ENCODE measurements at places on chromosomes 5 and 9. TPM values are rescaled to one million over a fixed set of nuclear protein-coding genes. Genes with fewer than 3 reads are reported as not detected.

- peak; percentile 12 for DNase-seq
Measured at GRCh38 chr9:76996700-76997099, 22.8 kb upstream of the FOXB2 start.

DNA sequence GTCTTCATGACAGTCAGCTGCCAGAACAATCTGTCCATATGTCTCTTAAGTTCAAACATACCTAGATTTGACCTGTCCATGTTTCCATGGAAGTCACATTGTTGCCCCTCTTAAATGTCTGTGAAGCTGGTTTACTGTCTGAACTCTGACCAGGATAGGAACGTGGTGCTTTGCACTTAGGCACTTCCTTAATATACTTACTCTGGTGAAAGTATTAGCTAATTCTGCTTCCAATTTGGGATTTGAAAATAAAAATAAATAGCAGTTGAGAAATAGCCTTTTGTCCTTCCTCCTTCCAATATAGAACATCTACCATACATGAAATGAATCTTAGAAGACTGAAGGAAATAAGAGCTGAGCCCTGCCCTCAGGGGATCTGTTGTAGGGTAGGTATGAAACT, 524.5 kb upstream of the CLINT1 start:
- no peak for DNase-seq

- DNase-seq = no peak
Measured at GRCh38 chr9:114132550-114132918, 22.8 kb upstream of the COL27A1 start.

Gene TAF11L10
- total RNA-seq = not detected

- DNase-seq = no peak
Measured at GRCh38 chr5:53991942-53992341, 318.4 kb downstream of the ARL15 start.

DNA sequence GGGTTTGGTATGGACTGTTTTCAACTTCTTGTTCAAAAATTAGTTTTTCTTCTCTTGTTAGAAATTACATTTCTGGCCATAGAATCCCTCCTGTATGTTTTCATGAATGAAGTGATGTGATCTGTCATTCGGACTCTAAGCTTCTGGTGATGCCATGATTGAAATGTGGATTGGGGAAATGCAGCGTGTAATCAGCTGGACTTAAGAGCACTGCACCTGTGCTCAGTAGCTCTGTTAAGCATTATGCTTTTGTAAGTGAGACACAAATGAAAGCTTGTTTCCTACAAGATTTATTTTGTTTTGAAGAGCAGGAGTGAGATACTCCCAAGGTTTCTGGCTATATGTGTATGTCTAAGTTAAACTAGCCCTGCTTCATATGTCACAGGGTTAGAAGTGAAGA, 24.0 kb upstream of the FAM120AOS start:
- DNase-seq = no peak

GRCh38 chr5:88183255-88183654, 85.4 kb downstream of the TMEM161B start:
- DNase-seq = no peak

Gene TUSC1
- 5.1 TPM for total RNA-seq

- DNase-seq = no peak
Measured at GRCh38 chr9:120889606-120890271, 12.8 kb upstream of the PHF19 start.

Gene LHX2
- total RNA-seq = not detected

DNA sequence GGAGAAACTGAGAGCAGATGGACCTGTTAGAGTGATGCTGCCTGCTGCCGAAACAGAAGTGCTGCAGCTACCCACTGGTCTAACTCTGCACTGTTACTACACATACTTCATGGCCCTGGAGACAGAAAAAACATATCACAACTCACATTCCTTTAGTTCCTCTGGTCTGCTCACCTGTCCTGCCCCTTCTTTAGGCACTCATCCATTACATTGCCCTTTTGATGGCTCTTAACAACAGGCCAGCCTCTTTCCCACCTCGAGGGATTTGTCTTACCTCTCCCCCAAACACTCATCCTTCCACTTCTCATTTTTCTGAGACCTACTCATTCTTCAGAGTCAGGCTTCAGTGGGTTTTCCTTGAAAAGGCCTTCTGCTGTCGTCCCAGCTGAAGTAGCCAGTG, 49.2 kb downstream of the KCTD16 start:
- DNase-seq = no peak

Gene TEX48
- not detected for total RNA-seq

DNA sequence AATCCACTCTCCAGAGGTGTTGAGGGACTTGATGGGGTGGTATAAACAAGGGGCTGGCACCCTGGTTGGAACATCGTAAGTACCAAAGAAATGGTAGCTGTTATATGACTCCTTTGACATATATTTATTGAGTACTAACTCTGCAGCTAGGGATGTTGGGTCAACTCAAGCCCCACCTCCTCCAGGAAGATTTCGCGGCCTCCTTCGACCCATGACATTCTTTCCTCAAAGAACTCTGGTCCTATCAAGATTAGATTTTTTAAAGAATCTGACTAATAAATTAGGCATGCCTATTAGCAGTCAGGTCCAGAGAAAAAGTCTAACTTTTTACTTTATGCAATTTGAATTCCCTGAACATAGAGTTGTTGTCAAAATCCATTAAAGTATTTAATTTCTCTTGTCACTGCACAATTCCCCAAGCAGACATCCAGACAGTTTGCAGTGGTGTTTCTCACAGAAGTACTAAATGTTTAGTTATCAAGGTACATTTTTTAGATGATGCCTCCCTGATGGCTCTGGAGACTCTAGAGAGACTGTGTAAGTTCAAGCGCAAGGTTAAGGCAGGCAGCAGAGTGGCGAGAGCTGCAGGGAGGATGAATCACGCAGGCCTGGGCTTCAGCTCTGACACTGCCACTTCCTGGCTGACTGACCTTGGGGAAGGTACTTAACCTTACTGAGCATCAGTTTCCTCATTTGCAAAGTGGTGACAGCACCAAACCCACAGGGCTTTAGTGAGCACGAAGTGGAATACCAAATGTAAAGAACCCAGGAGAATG, 209.6 kb downstream of the TTLL11 start:
- DNase-seq = no peak

Gene CCDC180
- total RNA-seq = 3.0 TPM

Gene DMRTA1
- 2.8 TPM for total RNA-seq

Gene PCDHGA1
- total RNA-seq = 0.29 TPM

Gene WDR31
- 3.1 TPM for total RNA-seq

All from Calu3 (cell line).